ENCODE measurements at places on chromosomes 5 and 9.

GRCh38 chr5:160342413-160342941 lies 27.9 kb downstream of the C1QTNF2 start:
- DNase-seq, result no peak

DNA sequence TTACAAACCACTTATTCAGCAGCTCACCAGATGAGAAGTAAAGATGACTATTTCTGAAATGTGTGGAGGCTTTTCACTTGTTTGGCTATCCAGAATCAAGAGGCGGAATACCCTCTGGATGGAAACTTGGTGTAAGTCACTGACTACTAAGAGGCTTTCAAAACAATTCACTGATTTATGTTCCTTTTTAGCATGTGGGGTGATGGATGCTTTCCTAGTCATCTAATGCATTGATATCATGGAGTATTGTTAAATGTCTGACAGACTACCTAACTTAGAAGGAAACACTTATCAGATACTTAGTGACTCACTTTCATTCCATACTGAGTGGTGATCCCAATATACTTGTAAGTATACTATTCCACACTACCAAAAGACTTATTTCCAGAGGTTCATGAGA lies 141.4 kb downstream of the PLK2 start:
- DNase-seq, result no peak

GRCh38 chr5:84384604-84385575 lies at the start of gene EDIL3:
Gene EDIL3, minus strand, starts transcription at chr5:84384880. Its CDS starts 506 bp downstream, at chr5:84384374.
- DNase-seq, result no peak

DNA sequence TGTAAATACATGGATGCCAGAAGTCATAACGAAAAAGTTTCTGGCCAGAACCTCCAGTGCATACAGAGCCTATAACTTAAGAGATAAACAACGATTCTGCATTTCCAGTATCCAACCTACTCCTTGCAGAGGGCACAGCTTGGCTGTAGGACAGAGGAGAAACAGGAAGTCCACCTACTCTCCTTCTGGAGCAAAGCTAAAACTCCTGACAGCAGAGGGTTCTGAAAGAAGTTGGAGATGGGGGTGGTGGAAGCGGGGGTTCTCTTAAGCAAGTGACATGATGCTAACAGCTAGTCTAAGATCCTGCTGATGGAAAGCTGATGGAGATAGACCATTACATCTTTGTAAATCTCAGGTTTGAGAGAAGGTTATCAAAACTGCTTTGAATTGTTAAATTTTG lies 35.5 kb upstream of the CTNNAL1 start:
- no peak for DNase-seq

DNA sequence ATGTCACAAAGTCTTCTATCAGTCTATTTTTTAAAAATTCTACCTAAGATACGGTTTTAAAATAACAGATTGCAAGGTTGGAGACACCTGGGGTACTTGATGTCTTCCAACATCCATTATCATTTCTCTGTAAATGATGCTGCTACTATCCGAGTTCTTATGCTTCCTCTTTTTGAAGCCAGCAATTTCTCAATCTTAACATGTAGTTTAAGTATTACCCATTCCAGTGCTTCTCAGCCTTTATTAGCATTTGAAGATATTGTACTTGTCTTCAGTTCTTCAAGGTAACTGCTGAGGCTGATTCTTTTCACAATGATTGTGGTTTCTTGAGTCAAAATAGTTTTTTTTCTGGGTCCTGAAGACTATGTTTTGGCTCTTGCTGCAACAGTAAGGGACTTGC lies 96.4 kb upstream of the SELENOP start:
- DNase-seq, result no peak

- DNase-seq, result no peak
These were observed 20.2 kb downstream of the TLE1 start for GRCh38 chr9:81669041-81669651.

- no peak for DNase-seq
These were observed 244.8 kb upstream of the MPDZ start for GRCh38 chr9:13524245-13524644.

DNA sequence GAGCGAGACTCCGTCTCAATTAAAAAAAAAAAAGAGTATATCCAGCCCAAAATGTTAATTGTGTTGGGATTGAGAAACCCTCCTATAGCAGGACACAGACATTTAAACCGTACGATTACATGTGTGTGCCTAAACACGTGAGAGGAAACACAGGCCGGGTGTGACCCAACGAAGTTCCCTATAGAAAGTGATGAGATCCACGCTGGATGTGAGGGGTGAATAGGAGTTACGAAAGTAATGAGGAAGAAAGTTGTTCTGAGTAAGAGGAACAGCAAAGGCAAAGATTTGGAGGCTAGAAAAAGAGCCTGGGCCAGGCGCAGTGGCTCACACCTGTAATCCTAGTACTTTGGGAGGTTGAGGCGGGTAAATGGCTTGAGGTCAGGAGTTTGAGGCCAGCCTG lies 13.6 kb downstream of the NAIF1 start:
- DNase-seq, result no peak

GRCh38 chr5:50763351-50763750 lies 96.9 kb downstream of the PARP8 start:
- DNase-seq, result no peak

GRCh38 chr5:60540856-60541805 lies 158.8 kb downstream of the DEPDC1B start:
- no peak for DNase-seq

GRCh38 chr9:135778421-135778820 lies 76.4 kb downstream of the KCNT1 start:
- DNase-seq, result no peak

GRCh38 chr5:81383867-81384266 lies 10.1 kb downstream of the ACOT12 start:
- no peak for DNase-seq

GRCh38 chr5:91607675-91608074 lies 224.6 kb upstream of the ARRDC3 start:
- no peak for DNase-seq

DNA sequence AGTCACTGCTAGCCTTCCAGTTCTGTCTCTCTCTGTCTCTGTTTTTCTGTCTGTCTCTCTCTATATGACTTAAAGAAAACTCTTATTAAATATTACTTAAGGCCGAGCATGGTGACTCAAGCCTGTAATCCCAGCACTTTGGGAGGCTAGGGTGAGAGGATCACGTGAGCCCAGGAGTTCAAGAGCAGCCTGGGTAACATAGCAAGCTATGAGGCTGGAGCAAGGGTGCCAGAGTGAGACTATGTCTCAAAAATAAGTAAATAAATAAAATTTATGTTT lies 1.7 kb upstream of the GBGT1 start:
- no peak for DNase-seq

DNA sequence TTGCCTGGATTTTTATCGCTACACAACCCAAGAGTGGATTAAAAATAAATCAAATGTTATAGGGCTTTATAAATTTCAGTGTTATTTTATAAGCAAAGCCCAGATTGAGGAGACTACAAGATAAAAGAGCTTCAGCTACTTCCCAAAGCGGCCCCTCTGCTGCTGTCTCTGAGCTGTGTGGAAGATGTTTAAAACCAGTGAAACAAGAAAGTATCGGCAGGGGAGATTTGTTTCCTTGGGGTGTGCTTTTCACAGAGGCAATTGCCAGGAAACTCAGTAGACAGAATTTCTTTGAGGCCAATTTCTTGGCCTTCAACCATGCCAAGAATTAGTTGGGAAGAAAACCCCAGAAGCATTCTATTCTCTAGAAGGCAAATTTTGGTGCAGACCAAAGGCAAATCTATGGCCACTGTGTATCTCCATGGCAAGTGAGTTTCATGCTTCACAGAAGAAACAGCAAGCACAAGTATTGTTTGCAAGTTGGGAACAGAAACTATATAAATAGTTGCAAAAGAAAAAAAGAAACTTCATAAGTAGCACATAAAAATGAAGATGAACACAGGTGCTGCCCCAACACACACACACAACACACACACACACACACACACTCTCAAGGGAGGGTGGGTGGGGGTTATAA lies 197.2 kb downstream of the PARP8 start:
- no peak for DNase-seq

GRCh38 chr5:173742432-173742816 lies 126.0 kb upstream of the BOD1 start:
- no peak for DNase-seq

GRCh38 chr9:5852987-5853386 lies 20.1 kb upstream of the ERMP1 start:
- DNase-seq, result no peak

GRCh38 chr5:35963381-35963843 lies 25.0 kb upstream of the CAPSL start:
- DNase-seq, result no peak

- no peak for DNase-seq
These were observed 60.8 kb downstream of the ARHGAP26 start for GRCh38 chr5:142831009-142831383.

GRCh38 chr5:150540615-150541396 lies 32.9 kb downstream of the NDST1 start:
- DNase-seq, result no peak

GRCh38 chr9:107841076-107841475 lies 351.5 kb upstream of the KLF4 start:
- no peak for DNase-seq

- no peak for DNase-seq
These were observed 45.6 kb upstream of the RUFY1 start for GRCh38 chr5:179504600-179505396.

DNA sequence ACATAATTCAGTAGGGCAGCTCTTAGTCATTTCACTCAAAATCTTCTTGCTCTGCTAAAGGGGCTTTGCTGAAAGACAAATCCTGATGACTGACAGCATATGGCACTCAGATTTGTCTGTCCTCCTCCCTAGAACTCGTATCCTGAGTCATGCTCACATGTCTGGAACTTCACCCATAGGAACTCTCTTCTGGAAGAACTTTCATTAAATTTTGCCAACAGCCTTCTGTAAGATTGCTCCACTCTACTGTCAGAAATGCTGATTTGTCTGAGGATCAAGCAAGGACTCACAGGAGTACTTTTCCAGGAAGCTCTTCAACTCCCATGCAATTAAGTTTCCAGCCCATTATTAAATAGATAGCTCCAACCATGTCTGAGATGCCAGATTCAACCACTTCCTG lies 59.8 kb upstream of the SNX2 start:
- DNase-seq, result no peak

- no peak for DNase-seq
These were observed 334.9 kb downstream of the BNC2 start for GRCh38 chr9:16535555-16535954.

GRCh38 chr5:124841829-124842712 lies 95.6 kb upstream of the ZNF608 start:
- no peak for DNase-seq

GRCh38 chr5:77394064-77394715 lies 97.9 kb downstream of the WDR41 start:
- no peak for DNase-seq

DNA sequence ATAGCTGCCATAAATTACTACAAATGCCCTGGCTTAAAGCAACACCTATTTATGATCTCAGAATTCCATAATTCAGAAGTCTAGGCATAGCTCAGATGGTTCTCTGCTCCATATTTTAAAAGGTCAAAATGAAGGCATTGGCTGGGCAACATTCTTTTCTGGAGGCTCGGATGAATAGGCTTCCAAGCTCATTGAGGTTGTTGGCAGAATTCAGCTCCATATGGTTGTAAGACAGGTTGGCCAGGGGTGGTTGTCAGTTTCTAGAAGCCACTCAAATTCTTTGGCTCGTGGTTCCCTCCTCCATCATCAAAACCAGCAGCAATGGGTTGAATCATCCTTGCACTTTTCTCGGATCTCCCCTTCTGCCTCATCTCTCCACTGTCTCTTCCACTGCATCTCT lies 49.4 kb downstream of the TGFBR1 start:
- DNase-seq, result no peak

DNA sequence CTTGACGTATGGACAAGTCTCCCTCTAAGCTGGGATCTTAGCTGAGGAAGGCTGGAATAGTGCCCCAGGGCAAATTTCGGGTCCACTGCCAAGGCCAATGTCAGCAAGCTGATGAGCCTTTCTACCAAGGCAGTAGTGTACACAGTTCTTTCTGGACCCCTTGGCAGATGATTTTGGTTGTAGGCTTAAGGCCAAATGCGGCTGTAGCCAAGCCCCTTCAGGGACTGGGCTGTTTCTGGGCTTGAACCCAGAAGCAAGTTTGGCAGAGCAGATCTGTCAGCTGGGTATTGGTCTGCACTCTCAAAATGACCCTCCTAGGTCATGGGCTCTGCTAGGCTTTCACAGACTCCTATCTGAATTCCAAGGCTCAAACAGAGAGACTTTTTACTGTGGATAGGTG lies 121.6 kb downstream of the ADAMTSL1 start:
- no peak for DNase-seq

- DNase-seq, result no peak
These were observed 788.7 kb downstream of the EFNA5 start for GRCh38 chr5:106882035-106882434.

DNA sequence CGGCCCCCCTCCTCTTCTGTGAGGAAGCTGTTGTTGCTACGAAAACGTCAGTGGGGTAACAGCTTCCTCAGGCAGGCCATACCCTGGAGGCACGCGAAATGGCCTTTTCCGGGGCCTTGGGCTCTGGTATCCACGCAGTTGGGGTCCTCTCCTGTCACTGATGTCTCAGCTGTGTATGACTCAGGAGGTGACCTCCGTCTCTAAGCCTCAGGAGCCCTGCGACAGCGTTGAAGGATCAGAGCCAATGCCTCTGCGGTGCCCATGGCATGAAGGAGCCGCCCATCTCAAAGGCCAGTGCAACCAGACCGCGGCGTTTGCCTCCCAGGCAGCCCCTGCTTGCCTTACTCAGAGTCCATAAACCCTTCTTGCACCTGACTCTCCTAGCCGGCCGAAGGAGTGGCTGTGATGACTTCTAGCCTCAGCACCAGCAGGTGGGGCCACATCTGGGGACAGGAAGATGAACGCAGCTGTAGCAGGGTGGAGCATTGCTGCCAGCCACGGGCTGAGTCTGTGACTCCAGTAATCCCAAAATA lies 1.0 kb upstream of the MXD3 start:
- DNase-seq, result peak; percentile 47
